ENCODE measurements at places on chromosomes 6 and 20.

DNA sequence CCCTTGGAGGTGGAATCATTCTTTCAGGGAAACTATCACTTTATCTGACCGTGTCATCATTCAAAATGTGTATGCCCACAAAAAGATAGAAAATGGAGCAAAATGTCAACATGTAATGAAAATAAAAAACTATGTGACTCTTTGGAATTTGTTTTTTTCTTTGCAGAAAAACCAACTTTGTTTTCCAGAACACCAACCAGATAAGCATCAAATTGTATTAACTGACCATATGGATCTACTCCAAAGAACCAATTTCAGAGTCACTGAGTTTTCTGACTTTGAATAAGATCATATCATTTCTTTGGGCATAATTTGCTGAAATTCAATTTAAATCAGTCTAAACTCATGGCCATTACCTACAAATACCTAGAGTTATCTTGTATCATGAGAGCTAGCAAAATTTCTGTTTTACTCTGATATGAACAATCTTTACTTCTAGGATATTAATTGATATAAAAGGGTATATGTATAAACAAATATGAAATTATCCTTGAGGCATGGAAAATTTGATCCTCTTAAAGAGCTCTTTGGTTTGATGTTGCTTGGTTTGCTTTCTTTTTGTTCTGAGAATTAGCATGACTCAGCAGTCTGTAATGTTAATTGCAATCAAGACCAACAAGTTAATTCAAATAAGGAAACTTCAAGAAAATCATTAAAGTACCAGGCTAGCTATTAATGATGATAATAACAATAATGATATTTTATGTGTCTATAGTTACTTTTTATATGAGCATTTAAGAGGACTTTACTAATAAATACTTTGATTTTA lies 444.4 kb upstream of the MARCKS start:
- DNase-seq = no peak

GRCh38 chr6:33061987-33062386 lies 11.5 kb downstream of the HLA-DPA1 start:
- no peak for DNase-seq

DNA sequence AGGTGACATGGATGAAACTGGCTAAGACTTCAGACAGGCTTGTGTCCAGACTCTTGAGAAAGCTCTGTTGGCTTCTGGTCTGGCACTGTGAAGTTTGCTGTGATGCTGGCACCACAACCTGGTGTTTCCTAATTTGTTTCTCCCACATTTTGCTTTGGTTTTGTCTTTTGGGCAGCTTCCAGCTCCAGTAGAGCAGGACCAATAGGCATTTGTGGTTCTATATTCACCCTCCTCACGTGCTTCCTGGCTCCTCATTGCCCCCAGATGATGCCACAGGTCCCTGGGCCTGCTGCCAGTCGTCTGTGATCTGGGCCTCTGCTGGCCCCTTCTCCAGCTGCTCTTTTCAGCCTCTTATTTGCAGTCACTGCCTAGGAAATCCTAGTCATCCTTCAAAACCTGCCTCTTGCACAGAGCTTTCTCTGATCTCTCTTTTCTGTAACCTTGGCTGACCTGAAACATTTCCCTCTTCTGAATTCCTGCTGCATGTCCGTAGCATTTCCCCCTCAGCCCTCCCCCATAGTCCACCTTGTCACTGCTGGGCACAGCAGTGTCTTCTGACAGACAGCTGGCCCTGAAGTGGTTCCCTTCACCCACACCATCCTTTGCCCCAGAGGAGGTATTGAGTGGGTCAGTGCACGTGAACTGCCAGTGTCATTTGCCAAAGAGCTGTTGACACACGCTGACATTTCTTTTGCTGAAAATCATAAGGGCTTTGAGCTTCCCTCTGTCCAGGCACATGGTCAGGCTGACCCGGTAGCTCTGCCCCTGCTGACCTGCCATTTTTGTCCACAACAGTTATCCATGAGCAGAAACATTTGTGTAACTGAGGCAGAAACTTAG lies 63.0 kb downstream of the PTPN1 start:
- no peak for DNase-seq

- DNase-seq = no peak
Measured at GRCh38 chr6:29793796-29794195, 33.8 kb upstream of the HLA-G start.

GRCh38 chr6:109197061-109197460 lies 101.8 kb downstream of the CEP57L1 start:
- no peak for DNase-seq

Measured in cerebellar nuclear complex (tissue), 1 donor.